ENCODE measurements at places on chromosomes 5 and 9. TPM values are rescaled to one million over a fixed set of nuclear protein-coding genes. Genes with fewer than 3 reads are reported as not detected.
A peak's percentile ranks its signal among the peaks of the same experiment; 100 is the strongest.

- H3K27me3 ChIP-seq, result no peaks in the 10 kb centered on the region
- H3K36me3 ChIP-seq, result no peaks in the 10 kb centered on the region
- peak; percentile 55 for DNase-seq
- no peaks in the 10 kb centered on the region for H3K4me1 ChIP-seq
- H3K4me3 ChIP-seq, result no peak overlapping the region
Measured at GRCh38 chr5:61933787-61934626, 372.0 kb upstream of the KIF2A start.

Gene CAMK2A
- total RNA-seq, result not detected

GRCh38 chr5:141478321-141478945, 2.7 kb downstream of the PCDHGC3 start:
- H3K36me3 ChIP-seq, result peaks cover 12% of the 10 kb centered on the region
- no peak for DNase-seq
- no peak overlapping the region for H3K27ac ChIP-seq
- H3K4me3 ChIP-seq, result no peak overlapping the region
- no peaks in the 10 kb centered on the region for H3K27me3 ChIP-seq
- H3K4me1 ChIP-seq, result peaks cover 21% of the 10 kb centered on the region

DNA sequence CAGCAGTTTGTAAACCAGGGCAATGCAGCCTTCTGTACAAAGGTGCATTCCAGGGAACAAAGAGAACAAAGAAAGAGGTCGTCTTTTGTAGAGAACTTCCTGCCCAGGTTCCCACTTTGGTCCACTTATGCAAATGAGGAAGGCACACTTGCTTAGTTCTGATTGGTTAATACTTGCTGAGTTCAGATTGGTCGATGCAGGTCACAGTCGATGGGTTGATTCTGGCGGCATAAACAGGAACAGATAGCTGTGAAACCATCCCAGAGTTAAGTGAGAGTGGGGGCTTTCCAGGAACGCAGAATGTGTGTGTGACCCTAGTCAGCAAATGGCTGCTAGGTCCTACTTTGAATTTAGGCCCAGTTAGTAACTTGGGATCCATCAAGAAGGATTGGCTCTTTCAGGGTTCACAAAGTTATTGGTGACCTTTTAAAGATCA, 1.8 kb upstream of the ADAMTS13 start:
- DNase-seq, result no peak
- H3K27ac ChIP-seq, result no peak overlapping the region
- peaks cover 16% of the 10 kb centered on the region for H3K36me3 ChIP-seq
- H3K4me3 ChIP-seq, result no peak overlapping the region

- H3K36me3 ChIP-seq, result no peaks in the 10 kb centered on the region
- no peaks in the 10 kb centered on the region for H3K4me1 ChIP-seq
- H3K4me3 ChIP-seq, result no peak overlapping the region
- no peak overlapping the region for H3K27ac ChIP-seq
- DNase-seq, result no peak
Measured at GRCh38 chr9:36078051-36078450, 41.3 kb downstream of the RECK start.

GRCh38 chr9:131605770-131606590, 60.7 kb downstream of the PRRT1B start:
- no peak overlapping the region for H3K27ac ChIP-seq
- H3K4me3 ChIP-seq, result no peak overlapping the region
- peak; percentile 75 for DNase-seq

Data from SJSA1 (cell line).